ENCODE measurements at places on chromosomes 3 and 15.

GRCh38 chr3:45489730-45490309, 101.4 kb downstream of the LARS2 start:
- DNase-seq = no peak

DNA sequence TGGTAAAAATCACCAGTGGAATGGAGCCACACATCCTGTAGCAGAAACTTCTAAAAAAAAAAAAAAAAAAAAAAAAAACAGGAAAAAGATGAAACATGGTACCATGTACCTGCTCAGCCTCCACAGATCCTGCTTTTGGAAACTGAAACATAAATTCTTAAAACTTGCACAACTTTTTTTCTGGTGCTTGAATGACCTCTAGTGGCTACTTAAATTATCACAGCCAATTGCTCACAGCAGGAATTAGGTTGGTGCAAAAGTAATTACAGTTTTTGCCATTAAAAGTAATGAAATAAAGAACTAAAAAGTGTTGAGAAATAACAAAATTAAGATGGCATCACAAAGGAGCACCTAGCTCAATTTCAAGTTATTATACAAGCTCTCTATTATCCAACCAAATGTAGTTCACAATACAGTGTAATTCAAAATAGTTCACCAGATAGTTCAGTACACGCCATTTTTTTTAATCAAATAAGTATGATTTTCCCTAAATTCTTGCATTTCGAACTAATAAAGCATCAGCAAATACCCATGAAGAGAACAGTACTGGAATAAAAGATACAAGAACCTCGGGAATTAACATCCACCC, 80.6 kb downstream of the ULK4 start:
- DNase-seq = no peak

DNA sequence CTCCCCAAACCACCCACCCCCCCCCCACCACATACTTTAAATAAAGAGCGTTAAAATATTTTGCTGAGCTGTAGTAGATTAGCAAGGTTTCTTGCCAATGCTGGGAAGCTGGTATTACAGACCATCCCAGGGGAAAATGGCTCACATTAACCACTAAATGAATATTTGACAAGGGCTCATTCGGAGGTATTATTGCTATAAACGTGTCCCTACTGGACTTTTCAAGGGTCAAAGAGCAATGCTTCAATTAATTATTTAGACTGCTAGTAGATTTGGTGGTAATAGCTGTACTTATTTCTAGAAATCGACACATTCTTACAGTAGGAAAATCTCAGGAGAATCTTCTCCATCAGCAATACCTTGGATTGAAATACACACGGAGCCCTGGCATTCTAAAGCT, 5.2 kb downstream of the SOX2 start:
- no peak for DNase-seq

DNA sequence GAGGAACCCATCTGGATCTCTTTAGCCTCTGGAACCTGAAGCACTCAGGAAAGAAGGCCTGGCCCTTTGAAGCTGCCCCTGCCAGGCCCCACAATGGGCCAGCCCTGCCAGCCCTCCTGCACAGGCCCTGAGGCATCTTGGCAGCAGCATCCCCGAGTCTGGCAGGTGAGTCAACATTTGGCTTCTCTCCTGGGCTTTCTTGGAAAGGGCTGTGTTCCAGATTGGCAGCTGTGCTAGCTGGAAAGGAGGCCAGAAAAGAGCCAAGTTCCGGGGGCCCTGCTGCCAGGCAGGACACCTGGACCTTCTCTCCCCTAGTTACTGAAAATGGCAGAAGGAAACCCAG, 187.2 kb downstream of the SHQ1 start:
- DNase-seq = no peak

DNA sequence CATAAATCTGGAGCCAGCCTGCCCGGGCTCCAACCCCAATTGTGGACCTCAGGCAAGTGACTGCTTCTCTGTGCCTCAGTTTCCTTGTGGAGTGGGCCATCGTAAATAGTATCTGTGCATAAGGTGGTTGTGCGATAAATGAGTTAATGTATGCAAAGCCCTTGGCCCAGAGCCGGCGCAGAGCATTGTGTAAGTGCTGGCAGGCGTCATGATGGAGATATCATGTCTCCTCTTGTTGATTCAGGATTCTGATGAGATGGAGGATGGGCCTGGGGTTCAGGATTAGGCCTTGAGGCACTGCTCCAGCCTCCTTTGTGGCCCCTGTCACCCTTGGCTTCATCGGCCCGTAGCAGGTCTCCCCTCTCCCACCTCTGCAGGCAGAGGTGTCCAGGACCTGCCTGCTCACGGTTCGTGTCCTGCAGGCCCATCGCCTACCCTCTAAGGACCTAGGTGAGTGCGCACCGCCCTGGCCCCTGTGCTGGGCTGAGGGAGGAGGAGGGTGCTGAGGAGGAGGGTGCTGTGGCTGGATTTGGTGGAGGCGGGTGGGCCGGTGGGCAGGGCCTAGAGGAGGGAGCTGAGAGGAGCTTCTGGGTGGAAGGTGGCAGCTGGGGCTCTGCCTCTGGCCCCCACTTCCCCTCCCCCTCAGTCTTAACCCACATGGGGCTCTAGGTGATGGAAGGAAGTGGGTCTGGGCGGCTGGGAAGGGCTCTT, 1.3 kb downstream of the PLA2G4B start:
- DNase-seq = no peak

DNA sequence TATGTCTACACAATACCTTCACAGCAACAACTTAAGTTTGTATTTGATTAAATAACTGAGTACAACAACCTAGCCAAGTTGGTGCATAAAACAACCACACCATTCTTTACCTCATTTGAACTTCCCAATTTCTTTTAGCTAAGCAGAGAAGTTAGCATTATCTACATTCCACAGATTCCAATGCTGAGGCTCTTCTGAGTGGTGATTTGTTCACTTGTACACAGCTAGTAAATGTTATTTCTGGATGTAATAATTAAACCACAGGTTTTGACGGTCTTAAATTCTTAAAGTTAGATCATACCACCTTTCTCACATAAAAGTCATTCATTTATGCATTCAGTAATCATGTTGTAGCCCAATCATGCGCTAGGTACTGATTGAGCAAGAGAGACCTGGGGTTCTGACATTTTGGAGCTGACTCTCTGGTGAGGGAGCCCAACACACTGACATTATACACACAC, 102.5 kb downstream of the SST start:
- DNase-seq = no peak

GRCh38 chr3:108183181-108183580, 39.0 kb downstream of the IFT57 start:
- no peak for DNase-seq

GRCh38 chr3:17136136-17136721, 251.5 kb downstream of the PLCL2 start:
- DNase-seq = no peak

GRCh38 chr3:141835557-141836229, 40.8 kb upstream of the ATP1B3 start:
- no peak for DNase-seq

DNA sequence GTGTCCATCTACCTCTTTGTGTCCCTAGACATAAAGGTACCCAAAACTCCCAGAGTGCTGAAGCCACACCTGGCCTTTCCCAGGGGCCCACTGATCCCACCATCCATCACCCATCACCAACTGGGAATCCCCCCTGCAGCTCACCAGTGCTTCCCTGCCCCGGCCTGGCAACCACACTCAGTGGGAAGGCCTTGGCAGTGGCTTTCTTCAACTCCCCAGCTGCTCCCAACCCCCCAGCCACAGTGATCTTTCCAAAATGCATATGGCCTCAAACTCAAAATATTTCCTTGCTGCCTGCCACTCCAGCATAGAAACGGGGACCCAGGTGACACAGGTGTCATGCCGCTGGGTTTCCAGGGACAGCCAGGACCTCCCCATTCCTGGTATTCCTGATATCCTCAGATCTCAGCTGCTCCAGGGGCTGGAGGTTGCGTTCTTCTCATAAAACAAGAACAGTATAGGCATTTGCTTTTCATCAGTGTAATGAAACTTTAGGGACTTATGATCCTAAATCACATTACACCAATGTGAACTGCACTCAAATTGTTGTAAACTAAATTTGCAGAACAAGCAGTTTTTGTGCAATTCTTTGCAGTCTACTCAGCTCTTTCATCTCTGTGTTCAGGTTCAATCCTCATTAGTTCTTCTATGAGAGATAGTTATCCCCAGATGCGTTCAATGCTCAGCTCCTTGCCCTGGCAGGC, 1.3 kb downstream of the OCA2 start:
- no peak for DNase-seq

GRCh38 chr15:78928616-78929093, 16.2 kb downstream of the CTSH start:
- DNase-seq = no peak

GRCh38 chr3:71776538-71776937, 8.4 kb downstream of the PROK2 start:
- DNase-seq = no peak

GRCh38 chr3:22288756-22289155, 537.7 kb upstream of the ZNF385D start:
- DNase-seq = no peak

GRCh38 chr15:36458411-36458810, 121.0 kb upstream of the CDIN1 start:
- no peak for DNase-seq

DNA sequence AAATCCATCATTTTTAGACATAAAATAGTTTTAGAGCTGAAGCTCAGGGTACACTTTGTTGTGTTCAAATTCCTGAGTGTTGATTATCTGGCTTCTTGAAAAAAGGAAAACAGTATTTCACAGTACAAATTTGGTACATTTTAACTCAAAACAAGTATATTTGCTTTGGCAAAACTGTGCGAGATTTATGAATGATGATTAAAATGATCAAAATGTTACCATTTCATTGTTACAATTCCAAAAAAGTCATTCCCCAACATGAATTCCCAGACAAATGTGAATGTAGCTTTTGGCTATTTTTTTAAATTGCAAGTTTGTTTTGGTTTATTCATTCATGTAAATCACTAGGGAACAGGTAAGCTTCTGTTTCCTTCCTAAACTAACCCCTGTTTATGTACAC, 347.4 kb upstream of the DCBLD2 start:
- no peak for DNase-seq

GRCh38 chr3:190619761-190620160, 105.9 kb downstream of the IL1RAP start:
- no peak for DNase-seq

GRCh38 chr15:48541341-48542278, 103.9 kb downstream of the FBN1 start:
- DNase-seq = no peak

DNA sequence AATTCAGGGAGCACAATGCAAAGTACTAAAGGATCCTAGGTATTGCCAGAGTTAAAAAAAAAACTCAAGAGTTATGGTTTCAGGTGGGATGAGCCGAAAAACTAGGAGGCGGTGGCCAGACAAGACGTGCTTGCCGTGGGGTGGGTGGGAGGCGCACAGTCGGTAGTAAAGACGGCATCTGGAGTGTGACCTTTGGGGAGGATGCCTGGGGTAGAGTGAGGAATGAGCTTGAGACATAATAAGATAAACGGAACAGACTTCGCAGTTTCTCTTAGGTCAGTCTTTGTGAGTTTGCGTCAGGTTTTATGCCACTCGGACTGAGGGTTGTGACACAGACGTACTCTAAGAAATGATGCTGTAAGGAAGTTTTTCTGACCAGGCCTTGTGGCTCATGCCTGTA, 139.6 kb downstream of the LRRK1 start:
- DNase-seq = no peak

DNA sequence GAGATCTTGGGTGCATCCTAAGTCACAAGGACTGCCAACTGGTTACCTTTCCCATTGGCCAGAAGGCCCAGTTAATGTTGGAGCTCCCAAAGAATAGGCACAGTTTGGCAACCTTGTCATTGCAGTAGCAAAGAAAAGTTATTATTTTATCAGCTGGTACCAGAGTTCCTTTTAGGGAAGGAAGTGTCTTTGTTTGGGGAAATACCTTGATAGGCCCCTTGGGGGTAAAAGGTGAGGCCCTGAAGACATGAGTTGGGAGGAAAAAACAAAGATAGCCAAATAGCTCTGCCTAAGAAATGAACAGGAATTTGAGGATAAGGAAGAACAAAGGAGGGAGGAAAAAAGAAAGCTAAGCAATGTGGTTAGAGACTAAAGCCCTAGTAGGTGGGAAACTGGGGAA, 85.8 kb downstream of the ANP32A start:
- DNase-seq = no peak

DNA sequence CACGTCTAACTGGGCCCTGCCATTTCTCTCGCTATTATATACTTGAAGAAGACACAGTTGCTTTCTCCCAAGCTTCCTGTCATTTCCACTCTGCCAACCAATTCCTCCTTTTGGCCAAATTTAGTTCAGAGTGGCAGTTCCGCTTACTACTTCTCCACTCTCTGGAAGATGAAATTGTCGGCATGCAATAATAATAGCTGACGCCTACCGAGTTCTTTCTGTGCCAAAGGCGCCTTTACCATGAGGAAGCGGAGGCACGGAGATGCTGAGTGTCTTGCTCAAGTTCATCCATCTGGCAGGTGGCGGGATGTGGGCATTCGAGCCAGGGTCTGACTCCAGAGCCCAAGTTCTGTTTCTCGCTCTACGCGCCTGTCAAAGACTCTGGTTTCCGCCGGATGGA, 14.6 kb upstream of the NRROS start:
- no peak for DNase-seq

GRCh38 chr15:76185716-76186115, 125.6 kb downstream of the ETFA start:
- no peak for DNase-seq

- DNase-seq = no peak
These were observed 215.2 kb upstream of the ROBO2 start for GRCh38 chr3:76824658-76825240.

- DNase-seq = no peak
These were observed 14.8 kb downstream of the P3H2 start for GRCh38 chr3:190105876-190106275.

DNA sequence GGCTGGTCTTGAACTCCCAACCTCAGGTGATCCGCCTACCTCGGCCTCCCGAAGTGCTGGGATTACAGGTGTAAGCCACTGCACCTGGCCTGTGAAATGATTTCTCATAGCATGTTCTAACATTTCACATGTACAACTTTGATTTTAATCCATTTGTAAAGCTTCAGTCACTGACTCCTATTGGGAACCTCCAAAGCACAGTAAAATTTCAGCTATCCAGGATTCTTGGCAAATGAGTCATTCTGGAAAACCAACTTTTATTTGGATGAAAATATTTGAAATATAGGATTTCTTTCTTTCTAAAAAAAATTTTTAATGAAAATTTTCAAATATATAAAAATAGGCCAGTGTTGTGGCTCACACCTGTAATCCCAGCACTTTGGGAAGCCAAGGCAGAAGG, 2.7 kb upstream of the LMAN1L start:
- DNase-seq = no peak

GRCh38 chr15:96336596-96337364, 6.3 kb downstream of the NR2F2 start:
- DNase-seq = no peak

Data from stimulated activated CD4-positive, alpha-beta T cell treated with anti-CD3 and anti-CD28 coated beads, Interleukin-12 subunit alpha, Interleukin-12 subunit beta, amount 100 ng/mL, for 4 hours (primary cell).